ENCODE measurements at places on chromosomes 4 and X.
A peak's percentile ranks its signal among the peaks of the same experiment; 100 is the strongest.

DNA sequence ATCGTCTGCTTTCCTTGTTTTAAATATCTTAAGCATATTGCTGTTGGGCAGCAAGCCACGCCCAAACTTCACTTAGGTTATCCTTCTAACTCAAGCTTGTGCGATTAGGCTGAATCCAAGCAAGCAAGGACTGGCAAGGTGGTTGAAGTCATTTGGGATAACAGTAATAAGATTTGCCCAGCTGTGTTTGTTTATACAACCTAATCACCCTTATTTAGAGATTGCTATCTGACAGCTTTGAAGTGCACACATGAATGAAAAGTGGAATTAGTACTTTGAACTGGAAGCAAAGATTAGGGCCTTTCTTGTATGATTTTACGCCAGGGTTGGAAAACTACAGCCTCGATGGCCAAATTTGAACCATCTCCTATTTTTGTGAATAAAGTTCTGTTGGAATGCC, 182.1 kb downstream of the ASB9 start:
- DNase-seq: no peak

DNA sequence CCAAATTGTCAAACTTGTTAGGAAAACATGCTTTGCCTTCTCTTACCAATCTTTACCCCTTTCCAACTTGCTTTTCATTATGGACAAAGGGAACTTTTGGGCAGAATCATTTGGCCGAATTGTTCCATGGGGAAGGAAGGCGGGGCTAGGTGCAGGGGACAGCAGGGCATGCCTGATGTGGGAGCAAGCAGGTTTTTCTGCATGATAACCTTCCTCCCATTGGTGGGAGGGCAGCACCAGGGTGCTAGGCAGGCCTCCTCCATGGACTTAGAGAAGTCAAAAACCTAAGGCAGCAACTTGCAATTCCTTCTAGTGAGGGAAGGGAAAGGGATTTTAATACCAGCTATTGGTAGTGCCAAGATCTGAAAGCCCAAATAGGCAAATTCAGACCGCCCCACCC, 260.5 kb downstream of the MAPK10 start:
- no peak for DNase-seq

DNA sequence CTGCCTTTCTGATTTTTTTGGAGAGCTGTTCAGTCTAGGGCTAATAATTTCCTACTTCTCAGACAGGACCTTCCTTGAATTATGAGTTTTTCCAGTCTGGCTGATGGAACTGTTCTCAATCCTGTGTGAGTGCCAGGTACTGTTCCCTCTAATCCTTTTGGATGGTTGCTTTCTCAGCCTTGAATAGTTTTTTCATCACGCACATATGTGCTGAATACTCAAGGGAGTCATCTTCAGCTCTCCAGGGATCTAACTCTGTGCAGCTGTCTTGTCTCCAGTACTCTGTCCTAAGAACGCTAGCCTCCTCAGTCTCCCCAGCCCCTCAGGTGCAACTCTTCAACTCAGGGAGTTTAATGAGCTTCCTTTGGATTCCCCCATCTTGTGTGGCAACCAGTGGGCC, 93.2 kb downstream of the GASK1B start:
- no peak for DNase-seq

- no peak for DNase-seq
Observed at GRCh38 chrX:44731160-44731559, 112.7 kb upstream of the DUSP21 start.

GRCh38 chr4:20809812-20810211, 109.6 kb downstream of the PACRGL start:
- peak; percentile 11 for DNase-seq

- DNase-seq: peak; percentile 37
Observed at GRCh38 chrX:16484338-16484737, 165.6 kb upstream of the S100G start.

DNA sequence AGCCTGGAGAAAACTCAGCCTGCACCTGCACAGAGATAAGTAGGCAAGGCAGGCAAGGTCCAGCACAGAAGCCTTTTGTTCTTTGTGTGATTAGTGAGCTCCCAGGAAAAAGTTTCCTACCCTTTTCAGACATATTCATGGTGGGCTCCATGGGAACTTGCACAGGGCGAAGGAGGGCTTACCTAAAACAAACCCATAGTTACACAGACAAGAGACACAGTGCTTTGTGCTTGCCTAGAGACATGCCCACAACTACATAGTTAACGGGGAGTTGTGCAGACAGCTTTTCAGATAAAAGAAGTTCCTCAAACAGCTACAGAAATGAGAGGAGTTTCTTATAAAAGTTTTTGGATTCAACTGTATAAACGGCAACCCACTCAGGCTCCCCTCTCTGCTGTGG, 180.5 kb downstream of the GLUD2 start:
- DNase-seq: no peak

DNA sequence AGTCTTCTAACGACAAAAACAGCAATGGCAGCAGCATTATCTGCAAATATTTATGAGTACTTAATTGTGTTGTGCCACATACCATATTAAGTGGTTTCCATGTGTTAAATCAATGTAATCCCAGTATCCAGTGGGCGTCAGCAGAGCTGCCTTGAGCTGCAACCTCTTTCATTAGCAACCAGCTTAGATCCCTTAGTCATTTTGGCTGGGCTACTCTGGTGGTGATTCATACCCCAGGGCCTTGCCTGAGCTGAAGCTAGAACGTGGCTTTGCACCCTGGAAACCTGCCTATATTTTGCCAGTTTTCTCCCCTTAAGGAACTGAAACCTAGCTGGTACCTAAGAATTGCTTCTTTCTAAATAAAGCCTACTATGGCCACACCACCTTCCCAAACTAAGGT, 474.3 kb upstream of the FTHL17 start:
- DNase-seq: no peak

- peak; percentile 62 for DNase-seq
Observed at GRCh38 chr4:7655511-7656243, 220.9 kb upstream of the PSAPL1 start.

DNA sequence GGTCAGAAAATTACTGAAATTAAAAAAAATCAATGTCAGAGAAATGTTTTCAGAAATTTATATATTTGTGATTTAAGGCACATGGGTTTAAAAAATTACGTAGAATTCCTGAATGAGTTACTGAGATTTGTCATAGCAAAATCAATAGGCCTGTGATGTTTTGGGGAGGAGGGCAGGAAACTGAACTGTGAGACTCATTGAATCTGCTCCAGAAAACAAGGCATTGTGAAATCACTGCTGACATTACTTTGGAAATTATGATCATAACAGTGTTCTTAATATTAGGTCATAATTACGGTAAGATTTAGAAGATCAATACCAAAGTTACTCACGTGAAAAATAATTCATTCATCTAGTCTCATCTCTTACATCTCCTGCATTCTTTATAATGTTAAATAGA, 5.3 kb downstream of the FGF5 start:
- no peak for DNase-seq

DNA sequence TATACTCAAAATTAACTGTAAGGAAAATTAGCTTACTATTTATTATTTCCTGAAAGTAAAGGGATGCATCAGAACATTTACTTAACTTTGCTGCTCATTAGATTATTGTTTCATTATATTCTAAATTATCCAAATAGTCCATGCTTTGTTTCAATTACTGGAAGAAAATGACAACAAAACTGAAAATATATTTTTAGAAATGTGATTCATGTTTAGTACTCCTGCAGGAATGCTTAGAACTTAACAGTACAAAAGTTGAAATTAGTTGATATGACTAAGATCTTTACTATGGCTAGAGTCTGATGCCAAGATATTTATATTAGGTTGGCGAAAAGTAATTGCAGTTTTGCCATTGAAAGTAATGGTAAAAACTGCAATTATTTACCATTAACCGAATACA, 660.5 kb upstream of the PABPC4L start:
- no peak for DNase-seq

GRCh38 chr4:108327642-108328382, 159.1 kb upstream of the LEF1 start:
- no peak for DNase-seq

DNA sequence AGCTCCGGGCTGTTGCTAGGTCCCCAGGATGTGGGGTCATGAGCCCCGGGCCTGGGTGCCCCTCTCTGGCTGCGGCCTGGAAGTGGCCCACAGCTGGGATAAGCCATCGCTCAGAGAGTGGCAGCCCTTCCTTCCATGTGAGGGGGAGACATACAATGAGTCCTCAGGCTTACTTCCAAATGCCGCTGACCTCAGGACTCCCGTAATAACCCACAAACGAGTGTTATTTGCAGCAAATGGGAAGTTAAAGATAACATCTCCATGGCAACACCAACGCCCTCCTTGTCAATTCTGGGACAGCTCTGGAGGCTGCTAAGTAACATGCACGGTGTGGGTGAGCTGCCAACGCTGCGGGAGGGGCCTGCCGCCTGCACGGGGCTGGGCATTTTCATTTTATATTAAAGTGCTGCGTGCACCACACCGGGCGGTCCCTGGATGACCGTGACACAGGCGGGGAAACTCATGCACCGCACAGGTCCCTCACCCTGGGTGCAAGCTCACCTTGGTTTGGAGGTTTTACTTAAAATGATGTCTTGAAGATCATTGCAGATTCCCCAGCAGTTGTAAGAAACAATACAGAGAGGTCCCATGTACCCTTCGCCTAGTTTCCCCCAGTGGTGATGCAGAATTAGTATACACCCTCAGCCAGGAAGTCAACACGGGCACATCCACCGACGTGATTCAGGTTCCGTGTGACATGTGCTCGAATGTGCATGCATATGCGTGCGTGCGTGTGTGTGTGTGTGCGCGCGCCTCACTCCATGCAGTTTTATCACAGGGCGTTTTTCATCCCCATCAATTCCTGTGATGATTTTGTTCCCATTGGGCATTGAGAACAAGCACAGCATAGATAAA, 79.4 kb downstream of the ABLIM2 start:
- DNase-seq: no peak

GRCh38 chr4:72451349-72451748, 117.7 kb downstream of the ADAMTS3 start:
- no peak for DNase-seq

DNA sequence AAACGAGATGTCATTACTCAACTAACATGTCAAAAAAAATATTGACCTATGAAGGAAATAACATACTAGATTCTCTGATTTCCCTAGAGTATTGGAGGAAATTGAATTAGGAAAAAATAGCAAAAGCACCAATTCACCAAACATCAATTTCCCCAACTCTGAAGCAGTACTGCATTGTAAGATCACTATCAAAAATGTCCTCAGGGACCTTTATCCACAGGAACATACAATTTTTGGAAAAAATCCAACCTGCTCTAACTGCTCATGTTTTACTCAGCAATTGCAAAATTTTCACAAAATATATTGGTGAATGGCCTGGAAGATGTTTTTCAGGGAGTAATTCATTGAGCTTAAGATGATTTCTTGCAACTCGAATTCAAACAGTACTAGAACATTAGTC, 239.0 kb upstream of the GIMD1 start:
- no peak for DNase-seq

DNA sequence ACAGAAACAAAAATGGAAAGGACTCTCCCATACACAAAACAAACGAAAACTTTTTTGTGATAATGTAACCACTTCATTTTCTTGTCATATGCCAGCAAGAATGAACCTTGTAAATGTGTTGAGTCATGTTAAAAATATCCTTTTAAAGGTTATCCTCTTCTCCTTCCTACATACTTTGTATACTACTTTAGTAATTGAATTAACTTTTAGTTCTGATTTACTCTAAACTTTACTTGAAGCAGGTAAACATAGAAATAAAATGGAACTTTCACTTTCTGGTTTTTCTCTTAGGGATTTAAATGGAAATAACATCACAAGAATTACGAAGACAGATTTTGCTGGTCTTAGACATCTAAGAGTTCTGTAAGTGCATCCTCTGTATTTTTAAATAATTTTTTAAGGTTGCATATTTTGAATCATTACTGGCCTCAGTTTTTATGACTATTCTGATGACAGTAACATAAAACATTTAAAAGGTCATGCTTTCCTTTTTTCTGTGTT, 4.7 kb downstream of the SLIT2 start:
- no peak for DNase-seq

DNA sequence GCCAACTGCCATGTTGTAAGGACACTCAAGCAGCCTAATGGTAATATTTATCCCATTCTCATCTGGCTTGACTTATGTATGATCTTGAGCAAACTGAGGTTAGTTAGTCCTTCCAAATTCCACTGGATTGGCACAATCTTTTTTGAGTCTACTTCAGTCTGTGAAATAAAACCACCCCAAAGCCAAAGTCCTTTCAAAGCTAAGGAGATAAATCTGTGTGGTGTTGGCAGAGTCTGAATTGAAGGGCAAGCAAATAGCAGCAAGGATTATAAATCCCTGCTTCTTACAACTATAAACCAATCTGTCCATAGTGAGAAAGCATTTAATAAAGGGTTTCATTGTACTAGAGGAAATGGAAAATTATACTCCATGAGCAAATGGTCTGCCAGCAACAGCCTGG, 233.9 kb upstream of the GLRA2 start:
- DNase-seq: no peak

DNA sequence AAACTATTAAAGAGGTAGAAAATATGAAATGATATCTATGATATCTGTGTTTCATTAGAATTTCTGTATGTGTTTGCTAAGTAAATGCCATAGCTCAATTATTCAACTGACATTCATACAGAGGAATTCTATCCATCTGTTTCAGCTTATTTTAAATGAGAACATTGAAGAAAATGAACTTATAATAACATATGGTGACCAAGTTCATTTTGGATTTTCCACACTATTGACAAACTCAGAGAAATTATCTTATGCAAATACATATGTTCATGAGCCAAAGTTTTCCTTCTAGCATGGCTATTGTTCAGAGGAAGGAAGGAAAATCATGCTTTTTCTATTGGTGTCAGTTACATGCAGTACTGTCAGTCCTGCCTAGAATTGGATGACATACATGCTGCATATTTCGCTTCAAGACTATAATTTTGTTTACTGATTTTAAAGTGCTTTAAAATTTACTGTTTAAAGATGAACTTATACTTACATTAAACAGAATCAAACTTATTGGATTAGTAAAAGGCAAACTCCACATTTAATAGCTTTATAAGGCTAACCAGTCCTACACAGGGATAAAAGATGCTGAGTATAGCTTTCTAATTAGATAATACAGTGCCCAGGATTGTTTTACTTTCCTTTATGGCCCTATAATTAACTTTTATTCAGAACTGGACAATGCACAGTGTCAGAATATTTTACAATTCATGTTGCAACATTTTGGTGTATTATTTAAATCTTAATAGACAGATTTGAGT, 646.2 kb downstream of the TRAM1L1 start:
- DNase-seq: no peak

DNA sequence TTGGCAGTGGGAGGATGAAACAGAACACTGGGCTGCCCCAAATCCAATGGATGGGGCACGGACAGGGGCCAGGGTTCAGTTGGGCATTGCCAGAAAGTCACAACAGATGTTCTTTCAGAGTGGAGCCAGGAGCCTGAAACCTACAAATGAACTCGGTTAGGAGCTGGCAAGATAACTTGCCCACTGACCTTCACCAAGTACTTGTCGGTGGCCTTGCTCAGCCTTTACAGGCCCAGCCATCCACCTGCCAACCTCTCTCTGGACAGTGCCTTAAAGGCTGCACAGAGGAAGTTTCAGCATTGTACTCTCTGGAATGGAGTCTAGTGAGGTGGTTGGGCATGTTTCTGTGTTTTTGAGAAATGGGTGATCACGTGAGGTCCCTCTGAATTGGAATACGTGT, 87.1 kb upstream of the USP9X start:
- DNase-seq: no peak
